ENCODE measurements at places on chromosomes 2 and 18.

GRCh38 chr2:126852361-126852760 lies 46.3 kb upstream of the TEX51 start:
- no peak for DNase-seq

- no peak for DNase-seq
Measured at GRCh38 chr2:198405311-198405710, 600.9 kb downstream of the PLCL1 start.

- DNase-seq, result no peak
Measured at GRCh38 chr2:26064846-26065245, 31.0 kb downstream of the RAB10 start.

- no peak for DNase-seq
Measured at GRCh38 chr2:179417436-179417949, 152.9 kb upstream of the SESTD1 start.

GRCh38 chr2:216789081-216789480 lies 70.8 kb downstream of the TNP1 start:
- DNase-seq, result no peak

- DNase-seq, result no peak
Measured at GRCh38 chr18:34595690-34596089, 114.4 kb upstream of the DTNA start.

DNA sequence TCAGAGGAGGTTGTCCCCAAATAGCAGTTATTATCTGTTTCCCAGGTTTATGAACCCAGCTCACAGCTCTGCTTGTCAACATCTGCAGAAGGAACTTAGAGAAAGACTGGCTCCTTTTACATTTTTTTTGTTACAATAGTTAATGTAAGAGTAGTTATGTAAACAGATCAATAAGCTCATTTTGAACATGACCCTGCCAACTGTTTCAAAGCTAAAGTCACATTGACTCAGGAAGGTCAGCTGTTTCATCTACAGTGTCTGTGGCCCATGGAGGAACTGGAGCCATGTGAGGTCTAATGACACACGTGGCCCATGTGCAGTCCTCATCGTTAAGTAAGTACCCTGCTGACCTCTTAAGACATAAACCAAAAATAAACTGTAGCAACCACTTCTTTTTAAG lies 97.1 kb downstream of the SH3RF3 start:
- no peak for DNase-seq

GRCh38 chr2:231315896-231316295 lies 79.6 kb upstream of the B3GNT7 start:
- DNase-seq, result peak; percentile 29

DNA sequence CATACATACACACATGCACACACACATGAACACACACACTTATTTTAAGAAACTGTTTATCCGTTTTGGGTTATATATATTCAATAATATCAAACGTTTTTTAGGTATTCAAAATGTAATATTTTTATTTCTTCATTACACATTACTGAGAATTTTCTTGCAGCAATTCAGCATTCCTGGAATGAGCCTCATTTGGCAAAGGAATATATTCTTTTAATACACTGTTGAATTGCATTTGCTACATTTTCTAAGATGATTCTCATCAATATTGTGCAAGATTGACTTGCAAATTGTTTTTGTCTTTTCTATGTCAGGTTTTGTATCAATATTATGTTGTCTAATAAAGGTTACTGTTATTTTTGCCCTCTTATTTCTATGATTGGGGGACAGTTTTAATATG lies 276.1 kb upstream of the CYP26B1 start:
- no peak for DNase-seq

- no peak for DNase-seq
Measured at GRCh38 chr18:63956755-63957154, 7.7 kb downstream of the HMSD start.

- DNase-seq, result no peak
Measured at GRCh38 chr18:498931-499775, 1.3 kb downstream of the COLEC12 start.
